Motor neuron (in vitro differentiated cells): ENCODE measurements at places on chromosomes 4 and X.

GRCh38 chrX:118632862-118633261 is 94.5 kb upstream of the IL13RA1 start:
- ATAC-seq, result no peak

- ATAC-seq, result no peak
Measured at GRCh38 chr4:104146048-104146447, 348.6 kb downstream of the CXXC4 start.

DNA sequence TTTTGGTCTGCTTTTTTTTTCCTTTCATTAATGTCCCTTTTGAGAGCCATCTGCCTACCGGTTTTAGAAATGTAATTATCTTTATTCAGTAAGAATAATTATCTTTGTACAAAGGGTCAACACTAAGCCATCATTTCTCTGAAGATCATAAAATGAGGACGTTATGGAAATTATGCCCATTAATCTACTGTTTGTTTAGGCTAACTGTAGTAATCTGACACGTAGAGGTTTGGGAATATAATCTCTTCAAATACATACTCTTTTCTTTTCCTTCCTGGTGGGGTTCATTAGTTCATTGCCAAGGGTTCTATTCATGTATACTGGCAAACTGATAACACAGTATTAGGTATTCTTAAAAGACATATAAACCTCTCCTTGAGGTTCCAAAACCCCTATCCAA is 3.8 kb upstream of the HSD17B13 start:
- no peak for ATAC-seq

- ATAC-seq, result no peak
Measured at GRCh38 chrX:48558271-48558670, 16.0 kb upstream of the RBM3 start.

DNA sequence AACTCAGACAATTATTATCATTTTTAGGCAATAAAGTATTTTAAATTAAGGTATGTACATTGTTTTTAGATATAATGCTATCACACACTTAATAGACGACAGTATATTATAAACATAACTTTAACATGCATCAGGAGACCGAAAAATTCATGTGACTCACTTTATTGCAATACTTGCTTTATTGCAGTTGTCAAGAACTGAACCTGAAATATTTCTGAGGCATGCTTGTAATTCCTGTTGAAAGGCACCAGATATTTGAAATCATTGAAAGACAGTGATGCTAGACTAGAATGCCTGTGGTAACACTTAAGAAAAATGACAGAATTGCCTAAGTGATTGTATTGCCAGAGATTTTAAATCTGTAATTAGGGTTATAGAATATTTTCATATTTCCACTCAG is 175.6 kb upstream of the MAGEB2 start:
- ATAC-seq, result no peak

DNA sequence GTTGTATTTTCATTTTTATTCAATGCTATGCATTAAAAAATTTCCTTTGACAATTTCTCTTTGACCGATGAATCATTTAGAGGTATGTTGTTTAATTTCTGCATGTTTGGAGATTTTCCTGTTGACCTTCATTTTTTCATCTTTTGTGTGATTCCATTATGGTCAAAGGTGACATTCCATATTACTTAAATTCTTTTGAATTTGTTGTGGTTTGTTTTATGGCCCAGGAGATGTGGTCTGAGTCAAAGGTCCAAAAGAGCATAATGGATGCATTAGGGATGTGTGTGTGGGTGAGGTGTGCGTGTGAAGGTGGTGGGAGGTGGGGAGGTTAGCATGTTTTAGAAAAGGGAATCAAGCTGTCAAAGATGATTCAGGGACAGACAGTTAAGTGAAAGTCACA is 76.0 kb upstream of the GIMD1 start:
- no peak for ATAC-seq

- ATAC-seq, result no peak
Measured at GRCh38 chr4:38894322-38894982, 26.8 kb downstream of the FAM114A1 start.

DNA sequence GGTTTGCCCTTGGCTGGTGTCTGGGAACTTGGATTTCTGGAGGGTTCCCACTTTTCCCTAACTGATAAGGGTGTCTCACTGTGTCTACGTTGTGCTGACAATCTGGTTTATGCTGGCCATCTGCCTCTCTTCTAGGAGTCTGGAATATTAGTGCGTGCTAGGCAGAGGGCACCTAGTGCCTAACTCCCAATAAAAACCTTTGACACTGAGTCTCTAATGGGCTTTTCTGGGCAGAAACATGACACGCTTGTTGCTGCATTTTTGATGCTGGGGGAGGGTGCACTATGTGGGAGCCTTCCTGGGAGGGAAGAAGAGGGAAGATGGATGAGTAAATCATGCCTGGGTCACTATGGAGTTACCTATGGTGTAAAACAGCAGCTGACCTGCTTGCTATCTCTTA is 16.3 kb upstream of the ZNF41 start:
- no peak for ATAC-seq

GRCh38 chr4:10164877-10165283 is 48.3 kb upstream of the WDR1 start:
- no peak for ATAC-seq

DNA sequence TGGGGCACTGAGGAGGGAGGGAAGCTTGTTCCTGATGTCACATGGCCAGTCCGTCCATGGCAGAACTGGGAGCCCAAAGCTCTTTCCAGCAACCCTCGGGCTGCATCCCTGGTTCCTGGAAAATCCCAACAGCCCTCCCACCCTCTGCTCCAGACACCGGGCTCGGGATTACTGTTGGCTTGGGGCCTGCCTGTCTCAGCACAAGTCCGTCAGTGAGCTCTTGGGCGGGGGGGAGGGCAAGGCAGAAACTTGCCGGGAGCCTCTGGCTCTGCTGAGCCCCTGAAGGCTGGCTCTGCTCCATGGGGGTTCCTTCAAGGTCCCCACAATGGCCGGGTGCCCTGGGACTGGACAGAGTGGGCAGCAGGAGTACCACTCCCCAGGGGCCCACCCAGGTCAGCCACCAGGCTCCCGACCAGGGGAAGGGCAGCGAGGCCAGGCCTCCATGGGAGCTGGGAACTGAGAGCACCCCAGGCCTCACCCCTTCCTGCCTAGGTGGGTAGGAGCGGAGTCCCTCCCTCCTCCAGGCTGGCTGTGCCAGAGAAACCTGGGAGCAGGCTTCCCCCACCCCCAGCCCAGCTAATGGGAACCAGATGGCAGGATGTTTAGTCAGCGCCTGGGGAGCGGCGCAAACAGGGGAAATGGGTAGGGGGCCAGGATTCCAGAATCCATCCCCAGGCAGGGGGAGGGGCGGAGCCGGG is 6.4 kb upstream of the HAUS7 start:
- ATAC-seq, result no peak

DNA sequence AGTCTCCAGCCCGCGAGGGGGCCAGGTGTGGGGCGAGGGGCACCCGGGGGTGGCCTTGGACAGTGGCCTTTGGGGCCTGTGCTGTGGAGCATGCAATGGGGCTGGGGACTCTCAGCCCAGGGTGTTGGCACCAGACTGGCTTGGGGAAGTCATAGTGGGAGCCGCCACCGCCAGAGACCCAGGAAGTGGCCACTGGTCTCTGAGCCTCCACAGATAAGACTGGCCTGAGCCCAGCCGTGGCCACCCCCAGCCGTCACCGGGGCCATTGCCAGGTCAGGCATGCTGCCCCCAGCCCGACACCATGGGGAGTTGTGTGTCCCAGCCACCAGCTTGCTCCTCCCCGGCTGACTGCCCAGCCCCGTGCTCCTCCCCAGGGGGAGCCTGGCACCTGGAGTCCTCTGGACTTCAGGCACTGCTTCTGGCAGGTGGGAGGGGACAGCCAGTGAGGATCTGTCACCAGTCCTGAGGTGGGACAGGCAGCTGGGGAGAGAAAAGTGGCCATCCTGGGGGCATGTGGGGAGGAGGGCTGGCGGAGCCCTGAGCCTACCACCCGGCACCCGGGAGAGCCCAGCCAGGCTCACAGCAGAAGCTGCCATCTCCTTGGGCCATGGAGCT is 32.5 kb downstream of the TACC3 start:
- no peak for ATAC-seq

- no peak for ATAC-seq
Measured at GRCh38 chr4:111836601-111837000, 308.7 kb upstream of the FAM241A start.

DNA sequence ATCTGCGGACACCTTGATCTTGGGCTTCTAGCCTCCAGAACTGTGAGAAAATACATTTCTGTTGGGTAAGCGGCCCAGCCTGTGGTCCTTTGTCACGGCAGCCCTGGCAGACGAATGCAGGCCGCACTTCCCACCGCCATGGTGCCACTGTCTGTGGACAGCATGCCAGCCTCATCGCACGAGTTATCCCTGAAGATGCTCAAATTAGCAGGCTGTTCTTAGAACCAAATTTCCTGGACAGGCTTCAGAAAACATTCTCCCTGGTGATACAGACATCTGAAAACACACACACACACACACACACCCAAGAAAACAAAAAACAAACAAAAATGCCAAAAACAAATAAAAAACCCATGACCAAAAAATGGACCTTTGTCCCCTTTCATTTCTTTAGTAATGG is 343.5 kb upstream of the GATB start:
- no peak for ATAC-seq

DNA sequence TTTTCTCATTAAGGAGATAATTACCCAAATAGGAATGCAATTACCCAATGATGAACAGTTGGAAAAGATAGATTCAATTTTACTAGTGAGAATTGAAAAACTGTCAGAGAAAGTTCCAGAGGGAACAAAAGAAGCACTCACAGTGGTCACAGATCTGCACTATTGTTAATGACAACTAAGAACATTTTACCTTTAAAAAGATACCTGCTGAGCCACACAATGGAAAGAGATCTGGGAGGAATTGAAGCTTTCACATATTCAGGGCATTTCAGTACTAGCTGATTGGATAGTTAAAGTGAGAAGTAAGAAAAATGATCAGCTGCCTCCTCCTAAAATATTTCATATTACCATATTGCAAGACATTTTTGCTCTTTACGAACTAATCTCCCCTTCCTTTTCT is 1822.2 kb downstream of the STIM2 start:
- no peak for ATAC-seq

GRCh38 chrX:149881081-149881711 is at the start of gene MAGEA8:
Gene MAGEA8 (plus strand): TSS chrX:149881183. CDS start chrX:149884273, 3,090 bp downstream.
- ATAC-seq, result no peak

DNA sequence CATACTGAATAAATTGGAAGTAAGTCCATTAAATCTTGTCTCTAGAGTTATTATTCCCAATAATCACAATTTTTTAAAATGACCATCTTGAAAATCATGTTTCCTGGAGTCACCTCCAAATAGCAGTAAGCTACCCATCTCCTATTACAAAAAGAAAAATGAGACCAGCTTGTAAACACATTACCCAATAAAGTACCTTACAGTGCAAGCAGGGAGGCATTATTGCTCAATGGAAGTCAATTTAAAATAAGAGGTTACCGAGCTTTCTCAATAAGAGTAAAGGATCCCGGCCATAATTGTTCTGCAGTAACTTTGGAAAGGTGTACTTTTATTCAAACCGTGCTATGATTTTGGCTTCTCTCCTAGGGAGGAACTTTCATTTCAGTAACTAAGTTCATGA is 78.0 kb downstream of the DMD start:
- ATAC-seq, result no peak

GRCh38 chr4:16770710-16771285 is 127.6 kb downstream of the LDB2 start:
- ATAC-seq, result peak; percentile 70

DNA sequence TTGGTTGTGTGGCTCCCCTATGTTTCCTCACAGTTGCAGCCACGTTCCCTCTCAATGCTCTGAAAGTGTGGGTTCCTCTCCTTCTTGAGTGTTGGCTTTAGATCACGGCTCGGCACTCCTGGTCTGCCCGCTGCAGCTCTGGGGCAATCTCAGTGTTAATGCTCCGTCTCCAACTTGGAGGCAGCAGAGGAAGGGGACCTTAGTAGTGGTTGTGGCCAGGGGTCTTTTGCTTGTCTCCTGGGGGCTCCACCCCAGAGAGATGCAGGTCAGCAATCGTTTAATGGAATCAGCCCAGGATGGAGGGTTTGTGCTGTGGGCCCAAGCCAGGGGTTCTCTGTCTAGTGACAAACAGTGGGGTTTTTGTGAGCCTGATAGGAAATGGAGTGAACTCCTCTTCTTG is 849.4 kb upstream of the DIAPH2 start:
- ATAC-seq, result no peak

GRCh38 chr4:2793586-2794485 is 951 bp downstream of the SH3BP2 start:
- ATAC-seq, result peak; percentile 48
